ENCODE measurements at places on chromosomes 13 and 19.

GRCh38 chr13:97221046-97221445, 1.1 kb upstream of the MBNL2 start:
- DNase-seq, result no peak

GRCh38 chr19:45066921-45067661, 9.2 kb downstream of the ZNF296 start:
- no peak for DNase-seq

DNA sequence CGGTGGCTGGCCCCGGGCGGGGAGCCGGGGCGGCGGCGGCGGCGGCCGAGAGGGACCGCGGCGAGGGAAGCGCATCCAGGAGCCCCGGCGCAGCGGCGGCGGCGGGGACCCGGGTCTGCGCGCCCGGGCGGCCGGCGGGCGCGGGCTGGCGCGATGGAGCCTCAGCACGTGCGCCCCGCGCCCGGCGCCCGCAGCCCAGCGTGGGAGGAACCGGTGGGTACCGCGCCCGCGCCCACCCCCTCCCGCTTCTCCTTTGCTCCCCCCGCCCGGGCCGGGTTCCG, 7.8 kb upstream of the DGKH start:
- DNase-seq, result no peak

DNA sequence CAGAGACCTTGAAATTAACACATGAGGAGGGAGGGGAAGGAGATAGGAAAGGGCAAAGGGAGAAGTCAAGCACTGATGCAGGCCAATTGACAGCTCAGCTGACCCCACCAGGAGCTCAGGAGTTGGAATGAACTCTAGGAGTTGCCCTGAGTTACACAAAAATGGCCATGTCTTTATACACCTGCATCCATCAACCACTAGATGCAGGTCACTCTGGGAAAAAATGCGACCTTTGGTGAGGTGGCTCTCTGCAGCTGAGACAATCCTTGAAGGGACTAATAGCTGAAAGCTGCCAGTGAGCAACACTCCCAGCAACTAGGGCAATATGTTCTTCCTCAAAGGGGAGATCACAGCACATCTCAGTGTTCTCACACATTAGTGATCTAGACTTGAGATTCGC, 222.8 kb downstream of the RBM26 start:
- no peak for DNase-seq

GRCh38 chr19:41939861-41940730, 11.8 kb upstream of the ERFL start:
- no peak for DNase-seq

- DNase-seq, result no peak
Measured at GRCh38 chr13:62747629-62748028, 1332.0 kb upstream of the PCDH20 start.

DNA sequence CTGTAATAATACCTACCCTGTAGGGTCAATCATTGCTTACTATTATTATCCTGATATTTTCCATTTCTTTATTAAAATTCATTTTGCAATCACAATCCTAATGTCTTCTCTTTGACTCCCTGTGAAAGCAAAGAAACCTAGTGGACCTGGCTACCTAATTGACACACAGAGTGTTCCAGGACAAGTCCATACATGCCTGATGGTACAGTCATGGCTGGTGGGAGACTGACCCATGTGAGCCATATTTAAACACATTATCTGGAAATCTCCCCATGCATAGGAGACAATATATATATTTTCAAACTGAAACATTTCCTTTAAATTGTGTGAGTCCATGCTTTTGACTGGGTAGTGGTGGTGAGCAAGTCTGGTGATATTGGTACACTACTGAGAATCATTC, 230.6 kb upstream of the DACH1 start:
- no peak for DNase-seq

GRCh38 chr13:99135591-99135990, 65.1 kb upstream of the UBAC2 start:
- no peak for DNase-seq

GRCh38 chr19:18475762-18476331, 37.9 kb upstream of the ISYNA1 start:
- no peak for DNase-seq

GRCh38 chr19:11111771-11112144, 22.5 kb downstream of the LDLR start:
- DNase-seq, result no peak

DNA sequence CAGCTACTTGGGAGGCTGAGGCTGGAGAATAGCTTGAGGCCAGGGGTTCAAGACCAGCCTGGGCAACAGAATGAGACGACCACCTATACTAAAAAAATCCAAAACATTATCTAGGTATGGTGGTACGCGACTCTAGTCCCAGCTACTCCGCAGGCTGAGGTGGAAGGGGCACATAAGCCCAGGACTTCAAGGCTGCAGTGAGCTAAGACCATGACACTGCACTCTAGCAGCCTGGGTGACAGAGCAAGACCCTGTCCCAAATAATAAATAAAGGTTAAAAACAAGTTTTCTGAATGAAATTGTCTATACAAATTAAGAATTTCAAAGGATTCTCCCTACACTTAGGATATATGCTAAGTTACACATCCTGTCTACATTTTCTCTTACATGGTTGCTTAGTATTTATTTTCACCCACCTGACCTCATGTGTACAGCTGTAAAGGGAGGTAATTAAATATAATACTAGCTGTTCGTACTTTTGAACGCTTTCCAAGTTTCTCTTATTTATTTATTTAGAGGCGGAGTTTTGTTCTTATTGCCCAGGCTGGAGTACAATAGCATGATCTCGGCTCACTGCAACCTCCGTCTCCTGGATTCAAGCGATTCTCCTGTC, 1.6 kb downstream of the SLC25A30 start:
- no peak for DNase-seq

GRCh38 chr13:43111559-43112400, 88.4 kb downstream of the DNAJC15 start:
- DNase-seq, result no peak

DNA sequence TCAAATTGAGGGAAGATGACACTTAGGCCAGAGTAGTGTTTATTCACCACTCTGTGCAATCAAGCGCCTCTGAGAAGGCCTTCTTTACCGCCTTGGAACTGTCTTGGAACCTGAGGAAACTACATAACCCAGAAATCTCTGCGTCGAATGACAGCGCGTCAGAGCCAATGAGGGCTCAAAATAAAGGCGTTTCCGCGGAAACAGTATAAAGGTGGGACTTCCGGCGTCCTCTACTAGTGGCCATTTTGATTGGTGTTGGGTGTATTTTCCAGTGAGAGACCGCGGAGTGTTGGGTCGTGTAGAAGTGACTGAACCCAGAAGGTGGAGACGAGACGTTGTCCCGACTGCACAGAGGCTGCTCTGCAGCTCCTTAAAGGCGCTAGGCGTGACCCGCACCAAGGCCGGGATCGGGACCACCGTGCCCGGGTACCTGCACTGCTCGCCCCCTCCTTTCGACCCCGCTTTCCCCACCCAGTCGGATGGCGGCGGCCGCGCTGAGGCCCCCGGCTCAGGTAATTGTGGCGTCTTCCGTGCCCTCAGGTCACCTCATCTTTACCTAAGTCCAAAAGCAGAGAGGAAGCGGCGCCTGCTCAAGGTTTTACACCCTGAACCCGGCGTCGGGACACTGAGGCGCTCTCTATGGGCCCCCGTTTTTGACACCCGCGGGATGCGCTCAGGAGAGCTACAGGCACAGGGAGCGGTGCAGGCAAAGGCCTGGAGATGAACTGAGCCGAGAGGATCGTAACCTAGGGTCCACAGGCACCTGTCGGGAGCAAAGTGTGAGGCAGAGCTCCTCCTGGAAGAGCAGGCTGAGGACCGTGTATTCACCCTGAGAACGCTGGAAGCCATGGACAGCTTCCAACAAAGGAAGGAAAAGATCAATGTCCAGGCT, at the start of gene ZNF776:
ZNF776 (plus strand) TSS at position 236 of the 892 bp plus-strand sequence; CDS start at position 480, 244 bp downstream.
- peak; percentile 87 for DNase-seq

DNA sequence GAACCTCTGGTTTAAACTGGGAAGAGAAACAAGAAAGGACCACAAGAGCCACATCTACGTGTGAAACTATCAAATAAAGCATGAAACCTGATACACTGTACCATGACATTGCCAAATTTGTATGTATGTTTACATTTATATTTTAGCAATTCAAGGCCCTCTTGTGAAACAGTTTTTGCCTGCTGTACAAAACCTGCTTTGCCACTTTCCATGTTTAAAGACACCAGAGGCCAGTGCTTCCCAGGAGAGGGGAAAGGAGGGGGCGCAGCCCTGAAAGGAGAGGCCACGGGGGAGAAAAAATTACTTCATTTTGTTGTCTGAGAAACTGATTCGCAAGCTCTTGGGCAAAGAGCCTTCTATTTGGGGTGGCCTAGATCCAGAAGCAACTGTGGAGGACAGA, 124.8 kb downstream of the DCLK1 start:
- no peak for DNase-seq

GRCh38 chr13:30450066-30450465, 15.7 kb downstream of the HMGB1 start:
- DNase-seq, result no peak

DNA sequence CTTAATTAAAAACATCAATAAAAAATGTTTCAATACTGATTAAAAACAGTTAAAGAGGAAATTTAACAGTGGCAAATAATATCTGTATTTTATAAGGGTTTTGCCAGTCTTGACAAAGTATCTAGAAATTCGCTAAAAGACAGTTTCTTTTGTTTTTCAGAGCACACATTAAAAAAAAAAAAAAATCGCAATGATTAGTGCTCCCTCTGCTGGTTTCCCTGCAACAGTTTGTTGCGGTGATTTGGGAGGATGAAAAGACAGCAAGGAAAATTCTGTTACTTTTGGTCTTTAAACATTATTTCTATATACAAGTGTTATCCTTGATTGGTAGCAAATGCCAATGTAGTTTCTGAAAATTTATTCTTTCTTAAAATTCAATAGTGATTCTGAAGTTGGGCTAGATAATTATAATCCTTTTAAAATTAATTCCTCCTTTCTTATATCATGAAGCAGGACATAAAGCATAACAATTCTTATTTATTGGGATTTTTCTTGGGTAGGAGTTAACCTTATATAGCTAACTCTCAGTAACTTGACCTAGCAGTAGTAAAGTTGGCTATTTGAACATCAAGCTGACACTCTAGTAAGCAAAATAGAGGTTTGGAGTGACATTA, 23.1 kb upstream of the SPRY2 start:
- DNase-seq, result no peak

GRCh38 chr13:77415253-77416071, 88.6 kb upstream of the MYCBP2 start:
- DNase-seq, result no peak

GRCh38 chr19:17577457-17578097, 22.1 kb downstream of the COLGALT1 start:
- DNase-seq, result peak; percentile 55

GRCh38 chr19:38280030-38280921, 15.9 kb downstream of the SPINT2 start:
- DNase-seq, result no peak

GRCh38 chr19:43596842-43597461, 557 bp downstream of the ZNF576 start:
- DNase-seq, result no peak

DNA sequence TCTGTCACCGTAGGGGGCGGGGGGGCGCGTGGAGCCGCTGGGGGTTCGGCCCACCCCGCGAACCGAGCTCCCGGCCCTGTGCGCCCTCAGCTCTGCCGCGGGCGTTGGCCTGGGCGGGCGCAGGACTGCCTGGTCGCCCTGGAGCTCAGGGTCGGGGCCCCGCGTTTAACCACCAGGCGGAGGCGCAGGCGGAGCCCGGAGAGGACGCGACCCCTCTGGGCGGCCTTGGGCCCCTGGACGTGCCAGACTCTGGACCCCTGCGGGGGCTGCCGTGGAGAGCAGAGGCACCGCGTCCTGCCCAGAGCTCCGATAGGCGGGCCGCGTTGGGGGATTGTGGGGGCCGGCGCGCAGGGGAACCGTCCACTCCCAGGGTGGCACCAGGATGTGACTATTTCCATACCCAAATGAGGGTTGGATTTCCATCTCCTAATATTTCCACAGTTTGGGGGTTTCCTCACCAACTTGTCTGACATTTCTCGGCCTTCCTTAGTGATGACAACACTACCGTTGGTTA, 13.0 kb upstream of the USP29 start:
- no peak for DNase-seq

DNA sequence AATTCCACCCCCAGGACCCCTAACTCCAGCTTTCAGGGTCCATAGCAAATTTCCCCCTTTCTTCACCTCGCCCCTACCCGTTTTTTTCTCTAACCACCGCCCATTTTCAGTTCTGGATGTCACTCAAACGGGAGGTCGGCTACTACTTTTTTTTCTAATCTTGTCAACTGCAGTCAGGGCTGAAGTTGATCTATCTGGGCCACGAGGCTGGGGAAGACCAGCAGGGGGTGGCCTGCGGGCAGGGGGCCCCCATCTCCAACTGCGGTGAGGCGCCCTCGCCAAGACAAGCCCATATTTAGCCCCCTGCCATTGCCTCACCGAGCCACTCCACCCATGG, 748 bp downstream of the LHFPL6 start:
- no peak for DNase-seq

- peak; percentile 74 for DNase-seq
Measured at GRCh38 chr19:6413721-6414643, 10.6 kb downstream of the KHSRP start.

DNA sequence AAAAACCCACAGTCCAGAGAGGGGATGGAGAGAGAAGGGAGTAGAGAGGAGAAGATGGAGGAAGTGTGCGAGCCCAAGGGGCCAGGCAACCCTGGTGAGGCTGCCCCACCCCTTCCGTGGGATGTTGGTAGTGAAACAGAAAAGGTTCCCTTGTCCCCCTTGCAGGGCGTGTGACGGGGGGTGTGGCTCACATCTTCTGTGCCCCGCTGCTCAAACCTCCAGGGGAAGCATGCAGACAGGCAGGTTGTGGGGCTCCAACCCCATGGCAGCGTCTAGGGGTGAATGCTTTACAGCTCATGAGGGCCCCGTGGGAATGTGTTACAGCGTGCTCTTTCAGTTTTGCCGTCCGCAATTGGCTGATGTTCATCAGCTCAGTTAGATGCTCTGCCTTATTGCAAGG, 14.7 kb upstream of the EVI5L start:
- no peak for DNase-seq

- DNase-seq, result no peak
Measured at GRCh38 chr19:35882114-35882832, 13.9 kb downstream of the APLP1 start.

GRCh38 chr13:66703597-66703996, 526.5 kb downstream of the PCDH9 start:
- DNase-seq, result no peak

GRCh38 chr19:4185413-4186086, 3.1 kb downstream of the ANKRD24 start:
- DNase-seq, result no peak

DNA sequence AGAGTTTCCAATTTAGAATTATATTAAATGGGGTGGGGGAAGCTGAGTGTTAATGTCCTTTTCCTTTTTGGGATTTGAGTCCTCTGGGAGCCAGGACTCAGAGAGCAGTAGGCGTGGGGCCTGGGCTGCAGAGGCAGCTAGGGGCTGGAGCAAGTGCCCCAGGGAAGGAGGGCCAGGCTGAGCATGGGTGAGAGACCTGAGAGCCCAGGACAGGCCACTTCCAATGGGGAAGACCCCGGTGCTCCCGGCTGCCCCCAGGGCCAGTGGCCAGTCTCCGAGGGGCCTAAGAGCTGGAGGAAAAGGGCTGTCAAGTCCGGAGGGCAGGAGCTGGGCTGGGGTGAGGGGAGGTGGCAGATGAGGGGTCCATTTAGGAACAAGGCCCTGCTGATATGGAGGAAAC, 371.5 kb downstream of the ZNF536 start:
- no peak for DNase-seq

- DNase-seq, result no peak
Measured at GRCh38 chr19:30144242-30144758, 202.3 kb downstream of the URI1 start.

- no peak for DNase-seq
Measured at GRCh38 chr19:7360393-7360984, 11.8 kb downstream of the ARHGEF18 start.

GRCh38 chr19:12646551-12646950, 20.0 kb downstream of the MAN2B1 start:
- DNase-seq, result no peak
